ENCODE measurements at places on chromosomes 1 and 21.
A peak's percentile ranks its signal among the peaks of the same experiment; 100 is the strongest.

- no peak for DNase-seq
Measured at GRCh38 chr1:58005212-58005611, 541.3 kb downstream of the OMA1 start.

DNA sequence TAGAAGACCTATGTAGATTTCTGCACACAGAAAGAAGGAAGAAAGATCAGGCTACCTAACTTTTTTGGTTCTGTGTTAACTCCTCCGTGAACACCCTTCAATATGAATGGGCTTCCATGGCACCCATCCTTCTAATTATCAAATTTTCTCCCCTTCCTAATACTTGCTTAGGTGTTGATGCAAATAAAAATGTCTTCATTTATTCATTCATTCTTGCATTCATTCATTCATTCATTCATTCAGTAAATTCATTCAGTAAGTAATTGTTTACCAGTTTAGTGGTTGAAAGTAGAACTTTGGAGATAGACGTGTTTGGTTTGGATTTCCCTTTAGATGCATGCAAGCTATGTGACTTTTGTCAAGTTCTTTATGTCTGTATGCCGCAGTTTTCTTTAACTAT, 4.6 kb downstream of the CHI3L2 start:
- DNase-seq: no peak

GRCh38 chr1:97999320-97999719, 78.5 kb upstream of the DPYD start:
- no peak for DNase-seq

- DNase-seq: no peak
Measured at GRCh38 chr1:7491109-7491817, 279.8 kb upstream of the VAMP3 start.

DNA sequence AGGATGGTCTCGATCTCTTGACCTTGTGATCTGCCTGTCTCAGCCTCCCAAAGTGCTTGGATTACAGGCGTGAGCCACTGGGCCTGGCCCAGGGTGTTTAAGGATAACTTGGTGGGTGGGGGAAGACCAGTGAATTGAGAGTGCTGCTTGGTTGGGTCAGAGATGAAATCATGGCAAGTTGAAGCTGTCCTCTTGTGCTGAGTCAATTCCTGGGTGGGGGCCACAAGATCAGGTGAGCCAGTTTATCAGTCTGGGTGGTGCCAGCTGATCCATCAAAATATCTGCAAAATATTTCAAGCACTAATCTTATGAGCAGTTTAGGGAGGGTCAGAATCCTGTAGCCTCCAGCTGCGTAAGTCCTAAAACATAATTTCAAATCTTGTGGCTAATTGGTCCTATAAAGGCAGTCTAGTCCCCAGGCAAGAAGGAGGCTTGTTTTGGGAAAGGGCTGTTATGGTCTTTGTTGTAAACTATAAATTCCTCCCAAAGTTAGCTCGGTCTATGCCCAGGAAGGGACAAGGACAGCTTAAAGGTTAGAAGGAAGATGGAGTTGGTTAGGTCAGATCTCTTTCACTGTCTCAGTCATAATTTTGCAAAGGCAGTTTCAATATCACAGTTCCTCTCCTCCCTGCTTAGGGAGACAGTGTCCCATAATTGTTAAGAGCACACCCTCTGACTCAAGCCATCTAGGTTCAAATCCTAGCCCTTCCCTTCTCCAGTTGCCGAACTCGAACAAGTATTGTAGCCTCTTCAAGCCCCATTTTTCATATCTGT, 66.8 kb upstream of the BACH1 start:
- DNase-seq: no peak

DNA sequence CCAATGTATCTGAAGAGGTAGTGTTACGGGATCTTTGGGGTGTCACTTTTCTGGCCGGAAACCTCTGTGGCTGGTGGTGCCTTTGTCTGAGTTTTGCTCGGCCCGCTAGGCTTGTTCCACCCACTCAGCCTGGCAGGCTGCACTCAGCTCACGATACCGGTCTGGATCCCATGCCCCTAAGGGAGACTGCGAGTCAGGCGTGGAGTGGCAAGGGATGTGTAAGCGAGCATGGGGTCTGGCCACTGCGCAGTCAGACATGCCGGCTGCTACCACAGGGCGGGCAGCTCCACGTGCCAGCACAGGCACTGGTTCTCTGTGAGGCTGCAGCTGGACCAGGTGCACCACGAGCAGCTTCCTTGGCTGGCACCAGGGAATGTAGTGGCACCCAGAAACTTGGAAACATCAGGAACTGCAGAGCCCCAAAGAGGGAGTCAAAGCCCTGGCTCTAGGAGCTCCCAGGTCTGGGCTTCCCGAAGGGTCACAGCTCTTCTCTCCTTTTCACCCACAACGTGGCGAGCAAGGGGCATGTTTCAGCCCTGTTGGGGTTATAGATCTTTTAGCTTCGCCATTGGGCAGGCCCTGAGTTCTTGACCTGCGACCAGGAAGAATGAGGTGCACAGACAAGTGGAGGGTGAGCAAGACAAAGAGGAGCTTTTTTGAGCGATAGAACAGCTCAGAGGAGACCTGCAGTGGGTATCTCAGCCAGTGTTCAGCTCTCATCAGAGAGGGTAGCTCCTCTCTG, 23.8 kb upstream of the LRRC8C start:
- DNase-seq: no peak

- no peak for DNase-seq
Measured at GRCh38 chr1:169288011-169288414, 79.6 kb downstream of the NME7 start.

GRCh38 chr1:217089361-217090014, 366.3 kb upstream of the ESRRG start:
- no peak for DNase-seq

GRCh38 chr1:3777078-3777547, 4.6 kb downstream of the SMIM1 start:
- DNase-seq: peak; percentile 2

GRCh38 chr1:50289495-50289894, 133.7 kb downstream of the DMRTA2 start:
- DNase-seq: peak; percentile 24

DNA sequence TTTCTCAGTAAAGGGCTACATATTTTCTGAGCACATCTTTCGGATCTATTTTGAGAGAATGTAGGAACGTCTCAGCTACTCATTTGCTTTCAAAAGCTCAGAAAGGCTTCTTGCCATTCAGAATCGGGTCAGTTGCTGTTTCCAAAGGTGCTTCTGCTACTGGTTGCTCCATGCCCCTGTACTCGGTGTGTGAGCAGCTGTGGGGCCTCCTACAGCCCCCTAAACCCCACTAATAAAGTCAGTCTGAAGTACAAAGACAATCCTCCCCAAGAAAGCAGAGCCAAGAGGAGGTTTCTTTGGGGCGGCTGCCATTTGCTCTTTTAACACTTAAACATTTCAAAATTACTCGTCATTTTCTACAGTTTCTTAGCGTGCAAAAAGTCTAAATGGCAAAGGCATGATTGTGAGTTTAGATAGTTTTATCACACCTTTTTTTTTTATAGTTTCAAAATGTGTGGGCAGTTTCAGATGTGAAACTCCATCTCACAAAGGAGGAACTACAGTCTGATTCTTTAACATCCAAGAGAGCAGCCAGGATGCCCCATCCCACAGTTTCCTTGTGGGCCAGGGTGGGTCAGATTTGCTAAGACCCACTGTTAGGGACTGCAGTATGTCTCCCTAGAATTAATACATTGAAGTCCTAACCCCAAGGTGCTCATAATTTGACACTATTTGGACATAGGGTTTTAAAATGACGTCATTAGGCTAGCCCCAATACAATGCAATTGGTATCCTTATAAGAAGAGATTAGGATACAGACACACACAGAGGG, 4.1 kb downstream of the RUNX1 start:
- DNase-seq: no peak

DNA sequence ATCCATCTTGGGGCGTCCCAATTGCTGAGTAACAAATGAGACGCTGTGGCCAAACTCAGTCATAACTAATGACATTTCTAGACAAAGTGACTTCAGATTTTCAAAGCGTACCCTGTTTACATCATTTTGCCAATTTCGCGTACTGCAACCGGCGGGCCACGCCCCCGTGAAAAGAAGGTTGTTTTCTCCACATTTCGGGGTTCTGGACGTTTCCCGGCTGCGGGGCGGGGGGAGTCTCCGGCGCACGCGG, 282 bp upstream of the SOD1 start:
- no peak for DNase-seq

DNA sequence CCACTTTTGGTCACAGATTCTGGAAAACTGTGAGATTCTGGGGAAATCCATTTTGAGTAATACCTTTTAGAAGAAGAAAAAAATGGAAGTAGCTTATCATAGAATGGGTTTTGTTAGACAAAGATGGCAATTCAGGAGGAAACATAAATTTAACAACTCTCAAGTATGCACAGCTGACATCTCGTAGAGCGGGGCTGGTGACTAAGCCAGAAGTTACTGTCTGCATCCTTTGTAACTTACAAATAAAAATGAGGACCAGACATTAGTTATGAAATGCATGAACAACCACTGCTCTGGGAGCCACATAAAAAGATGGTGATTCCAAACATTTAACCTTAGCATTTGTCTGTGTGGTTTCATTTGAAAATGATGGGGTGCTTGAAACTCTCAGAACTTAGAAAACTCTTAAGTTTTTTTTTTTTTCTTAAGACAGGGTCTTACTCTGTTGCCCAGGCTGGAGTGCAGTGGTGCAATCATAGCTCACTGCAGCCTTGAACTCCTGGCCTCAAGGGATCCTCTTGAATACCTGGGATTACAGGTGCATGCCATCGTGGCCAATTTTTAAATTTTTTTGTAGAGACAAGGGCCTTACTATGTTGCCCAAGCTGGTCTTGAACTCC, 49.2 kb upstream of the ATP5PO start:
- no peak for DNase-seq

DNA sequence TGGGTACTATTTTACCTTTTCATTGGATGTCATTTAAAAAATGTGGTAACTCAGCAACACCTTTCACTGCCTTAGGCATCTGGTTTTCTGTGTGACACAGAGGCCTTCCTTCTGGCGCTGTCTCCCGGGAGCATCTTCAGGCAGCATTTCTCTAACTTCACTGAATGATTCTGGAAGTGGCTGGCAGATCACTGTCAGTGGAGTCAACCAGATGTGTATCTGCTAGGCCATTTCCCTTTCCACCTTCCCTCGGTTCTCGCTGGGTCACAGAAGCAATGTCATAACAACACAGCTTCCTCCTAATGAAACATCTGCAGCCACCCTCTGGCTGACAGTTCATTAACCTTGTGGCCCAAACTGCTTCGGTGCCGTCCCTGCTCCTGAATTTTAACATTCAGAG, 137.8 kb downstream of the KIF26B start:
- no peak for DNase-seq

GRCh38 chr1:206569556-206569955, 42.7 kb downstream of the EIF2D start:
- no peak for DNase-seq

DNA sequence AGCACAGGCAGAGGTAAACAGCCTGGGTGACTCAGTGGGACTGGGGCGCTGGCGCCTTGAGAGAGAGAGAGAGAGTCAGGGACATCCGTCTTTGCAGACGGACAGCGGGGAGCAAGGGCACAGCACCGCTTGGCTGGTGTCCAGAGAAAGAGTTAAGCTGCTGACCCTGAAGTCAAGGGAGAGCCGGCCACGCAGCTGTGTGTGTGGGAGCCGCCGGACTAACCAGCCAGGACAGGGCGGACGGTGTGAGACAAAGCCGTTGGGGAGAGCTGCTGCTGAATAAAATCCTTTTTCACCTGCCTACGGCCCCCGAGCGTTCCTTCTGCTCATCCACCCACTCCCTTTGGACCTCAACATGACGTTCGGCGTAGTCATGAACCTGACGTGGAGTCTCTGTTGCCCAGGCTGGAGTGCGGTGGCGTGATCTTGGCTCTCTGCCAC, 14.5 kb downstream of the CFAP74 start:
- no peak for DNase-seq

DNA sequence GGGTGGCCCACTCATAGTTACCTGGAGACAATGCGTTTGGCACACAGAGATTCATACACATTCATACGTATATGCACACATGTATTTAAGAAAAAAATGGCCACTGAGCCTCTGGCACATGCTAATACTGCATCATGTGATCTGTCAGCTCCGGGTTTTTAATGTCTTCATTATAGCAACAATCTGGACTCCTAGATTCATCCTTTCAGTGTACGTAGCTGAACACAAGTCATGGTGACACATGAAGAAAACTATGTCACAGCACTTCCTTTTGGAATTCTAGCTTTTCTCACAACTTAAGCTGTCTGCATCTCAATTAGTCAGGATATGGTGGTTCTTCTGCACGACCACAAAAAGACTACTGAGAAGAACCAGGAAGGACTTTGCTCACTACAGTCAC, 24.7 kb downstream of the HSF2BP start:
- DNase-seq: no peak

DNA sequence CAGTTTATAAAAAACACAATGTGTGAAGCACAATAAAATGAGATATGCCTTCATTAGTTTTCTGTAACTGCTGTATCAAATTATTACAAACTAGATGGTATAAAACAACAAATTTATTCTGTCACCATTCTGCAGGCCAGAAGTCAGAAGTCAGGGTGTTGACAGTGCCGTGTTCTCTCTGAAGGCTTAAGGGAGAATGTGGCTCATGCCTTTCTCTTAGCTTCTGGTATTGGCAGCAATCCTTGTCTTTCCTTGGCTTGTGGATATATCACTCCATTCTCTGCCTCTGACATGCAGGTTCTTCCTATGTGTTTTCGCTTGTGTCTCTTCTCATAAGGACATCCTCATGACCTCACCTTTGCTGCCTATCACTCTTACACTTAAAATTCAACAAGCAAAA, 10.1 kb downstream of the NEK7 start:
- no peak for DNase-seq

DNA sequence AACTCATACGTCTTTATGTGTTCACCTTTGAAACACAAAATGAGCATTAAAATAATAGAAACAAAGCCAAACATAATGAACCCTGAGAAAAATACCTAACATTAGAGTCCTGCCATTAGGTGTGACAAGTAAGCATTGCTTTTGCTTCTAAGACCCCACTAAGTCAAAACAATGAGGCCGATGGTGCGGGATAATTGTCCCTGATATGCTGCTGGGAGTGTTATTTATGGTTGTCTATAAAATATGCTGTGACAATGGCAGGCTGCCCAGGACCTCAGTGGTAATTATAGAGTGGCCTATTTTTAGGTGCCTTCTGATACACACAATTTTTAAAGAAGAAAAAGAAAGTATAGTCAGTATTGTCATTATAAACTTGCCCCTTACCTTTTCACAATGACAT, 1423.1 kb downstream of the AMY1C start:
- no peak for DNase-seq

DNA sequence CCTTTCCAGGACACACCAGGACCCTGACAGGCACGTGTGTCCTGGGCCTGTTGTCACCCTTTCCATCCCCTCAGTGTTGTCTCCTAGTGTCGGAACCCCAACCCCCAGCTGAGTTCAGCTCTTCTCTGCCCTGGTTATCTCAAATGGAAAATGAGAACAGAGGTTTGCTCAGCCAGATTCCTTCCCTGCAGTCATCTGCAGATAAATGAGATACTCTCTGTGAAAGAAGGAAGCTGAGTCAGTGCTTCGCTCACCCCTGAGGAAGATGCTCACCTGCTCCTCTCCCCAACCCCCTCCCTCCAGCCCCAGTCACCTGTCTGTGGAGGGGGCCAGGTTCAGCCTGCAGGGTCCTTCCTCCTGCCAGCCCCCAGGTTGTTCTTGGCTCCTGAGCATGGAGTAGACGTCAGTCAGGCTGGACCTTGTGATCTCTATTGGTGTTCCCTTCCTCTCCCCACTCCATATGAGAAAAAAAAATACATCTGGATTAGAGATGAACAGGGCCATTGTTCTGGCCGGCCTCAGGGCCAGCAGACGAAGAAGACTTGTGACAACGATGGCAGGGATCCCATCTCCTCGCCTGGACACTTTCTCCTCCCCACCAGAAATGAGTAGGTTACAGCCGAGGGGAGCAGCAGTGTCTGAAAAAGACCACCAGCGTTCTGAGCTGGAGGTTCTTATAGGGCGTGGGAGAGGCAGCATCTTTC, 20.9 kb downstream of the PHGDH start:
- peak; percentile 25 for DNase-seq

All from OCI-M1 (cell line).